ENCODE measurements at places on chromosomes 16 and 17. TPM values are rescaled to one million over a fixed set of nuclear protein-coding genes. Genes with fewer than 3 reads are reported as not detected.

The SLC22A31 gene
- total RNA-seq, result not detected

The NPIPB6 gene
- 0.52 TPM for total RNA-seq

The AURKB gene
- total RNA-seq, result 19.6 TPM

GRCh38 chr16:13613165-13613564, 306.8 kb upstream of the ERCC4 start:
- no peak for DNase-seq
- H3K27ac ChIP-seq, result no peak overlapping the region
- H3K4me3 ChIP-seq, result no peak overlapping the region
- no peaks in the 10 kb centered on the region for H3K36me3 ChIP-seq
- no peaks in the 10 kb centered on the region for H3K4me1 ChIP-seq

- H3K27ac ChIP-seq, result no peak overlapping the region
- H3K4me3 ChIP-seq, result no peak overlapping the region
- H3K36me3 ChIP-seq, result peaks cover 10% of the 10 kb centered on the region
- no peak for DNase-seq
- H3K27me3 ChIP-seq, result no peaks in the 10 kb centered on the region
Observed at GRCh38 chr16:56414366-56414765, 11.0 kb downstream of the AMFR start.

DNA sequence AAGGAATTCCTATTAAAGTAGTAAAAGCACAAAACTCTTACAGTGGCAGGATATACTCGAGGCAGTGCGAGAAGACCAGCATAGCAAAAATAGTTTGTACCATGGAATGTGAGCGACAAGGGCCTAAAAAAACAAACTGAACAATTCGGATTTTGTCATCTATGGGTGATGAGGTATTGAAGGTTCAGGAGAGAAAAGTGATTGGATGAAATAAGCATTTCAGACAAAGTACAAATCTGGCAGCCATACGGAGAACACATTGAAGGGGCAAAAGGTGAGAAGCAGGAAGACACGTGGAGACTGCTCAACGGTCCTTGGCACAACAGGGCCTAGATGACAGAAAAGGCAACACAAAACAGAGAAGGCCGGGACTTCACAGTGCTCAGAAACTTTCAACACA, 22.5 kb downstream of the MYH10 start:
- H3K4me3 ChIP-seq, result no peak overlapping the region
- H3K27me3 ChIP-seq, result no peaks in the 10 kb centered on the region
- no peak overlapping the region for H3K27ac ChIP-seq
- peaks cover 43% of the 10 kb centered on the region for H3K4me1 ChIP-seq
- peaks cover 4% of the 10 kb centered on the region for H3K36me3 ChIP-seq
- no peak for DNase-seq

Data from HFFc6 (cell line).